Left ventricle myocardium inferior (tissue), 1 donor: ENCODE measurements at places on chromosomes 6 and 20. TPM values are rescaled to one million over a fixed set of nuclear protein-coding genes. Genes with fewer than 3 reads are reported as not detected.
A peak's percentile ranks its signal among the peaks of the same experiment; 100 is the strongest.

The CFAP61 gene
- total RNA-seq = 54.8 TPM

- H3K27ac ChIP-seq = no peak overlapping the region
- no peaks in the 10 kb centered on the region for H3K27me3 ChIP-seq
- peaks cover 6% of the 10 kb centered on the region for H3K4me1 ChIP-seq
- DNase-seq = no peak
Measured at GRCh38 chr6:143117108-143117507, 56.4 kb downstream of the AIG1 start.

The CDH26 gene
- 1.3 TPM for total RNA-seq

DNA sequence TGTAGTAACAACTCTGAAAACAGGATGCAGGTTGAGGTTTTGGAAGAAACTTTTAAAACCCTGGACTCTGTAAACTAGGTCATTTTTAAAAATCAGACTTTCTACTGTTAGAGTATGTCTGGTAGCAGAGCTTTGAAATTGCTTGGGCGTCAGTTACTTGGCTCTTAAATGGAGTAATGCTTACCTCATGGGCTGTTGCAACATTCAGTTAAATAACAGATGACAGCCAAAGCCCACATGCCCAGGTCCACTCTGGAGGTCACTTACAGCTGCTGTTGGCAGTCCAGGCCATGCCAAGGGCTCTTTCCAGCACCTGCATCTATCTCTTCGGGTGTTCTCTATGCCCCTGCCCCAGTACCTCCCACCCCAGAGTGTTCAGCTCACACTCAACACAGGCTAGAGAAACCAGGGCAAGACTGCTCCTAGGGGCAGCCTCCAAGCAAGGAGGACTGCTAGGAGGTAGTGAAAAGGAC, 96.4 kb downstream of the BANF2 start:
- H3K27ac ChIP-seq = peak overlapping the region; percentile 82
- DNase-seq = peak; percentile 43
- no peak overlapping the region for H3K4me3 ChIP-seq
- no peaks in the 10 kb centered on the region for H3K27me3 ChIP-seq
- H3K36me3 ChIP-seq = no peaks in the 10 kb centered on the region

DNA sequence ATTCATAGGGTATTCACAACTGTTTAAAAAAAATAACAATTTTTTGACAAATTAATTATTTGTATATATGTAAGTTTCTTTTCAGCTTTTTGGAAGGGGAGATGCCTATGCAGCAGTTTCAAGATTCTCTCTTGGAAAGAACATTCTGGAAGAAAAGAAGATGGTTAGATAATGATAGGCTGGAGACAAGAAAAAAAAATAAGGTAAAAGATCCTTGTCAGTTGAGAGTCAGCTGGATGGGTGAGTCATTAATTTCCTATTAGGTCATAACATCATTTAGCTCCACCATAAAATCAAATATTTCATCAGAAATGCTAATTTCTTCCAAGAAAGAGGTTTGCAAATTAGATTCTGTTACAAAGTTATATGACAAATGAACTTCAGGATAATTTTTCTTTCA, 880.4 kb downstream of the EPHA7 start:
- no peaks in the 10 kb centered on the region for H3K36me3 ChIP-seq
- H3K27me3 ChIP-seq = no peaks in the 10 kb centered on the region
- H3K4me3 ChIP-seq = no peak overlapping the region
- no peak for DNase-seq
- no peak overlapping the region for H3K27ac ChIP-seq
- peaks cover 5% of the 10 kb centered on the region for H3K4me1 ChIP-seq

DNA sequence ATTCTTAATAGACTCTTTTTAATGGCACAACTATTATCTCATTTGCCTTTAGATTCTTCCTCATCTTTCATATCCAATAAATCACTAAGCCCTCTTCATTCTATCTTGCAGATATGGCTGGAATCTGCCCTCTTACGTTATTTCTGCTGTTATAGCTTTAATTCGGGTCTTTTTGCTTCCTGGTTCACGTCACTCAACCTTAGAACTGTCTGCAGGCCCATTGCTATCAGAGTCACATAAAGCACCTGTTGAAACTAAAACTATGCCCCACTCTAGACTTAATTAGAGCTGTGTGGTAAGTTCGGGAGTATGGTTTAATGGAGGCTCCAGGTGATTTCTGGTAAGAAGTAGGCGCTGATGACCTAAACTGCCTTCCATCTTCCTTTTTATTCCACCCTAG, 988 bp downstream of the QRSL1 start:
- no peak for DNase-seq
- H3K4me1 ChIP-seq = peaks cover 29% of the 10 kb centered on the region
- H3K36me3 ChIP-seq = no peaks in the 10 kb centered on the region
